ENCODE measurements at places on chromosomes 6 and 20.

DNA sequence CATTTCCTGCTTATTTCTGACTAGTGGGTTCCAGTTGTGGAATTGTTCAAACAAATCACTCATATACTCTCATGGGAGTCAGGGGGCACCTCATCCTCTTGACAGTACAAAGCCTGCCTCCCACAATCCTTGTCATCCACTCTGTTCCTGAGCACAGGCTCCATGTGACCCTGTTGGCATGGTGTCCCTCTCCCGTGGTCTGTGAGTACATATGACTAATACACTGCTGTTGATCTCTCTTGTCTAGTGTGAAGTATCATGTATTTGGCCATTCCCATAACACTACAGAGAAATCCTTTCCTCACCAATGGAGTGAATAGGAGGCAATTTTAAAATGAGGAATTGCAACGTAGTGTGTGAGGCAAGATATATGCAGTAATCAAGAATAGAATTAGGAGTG, 185.3 kb downstream of the OGFRL1 start:
- DNase-seq = no peak

DNA sequence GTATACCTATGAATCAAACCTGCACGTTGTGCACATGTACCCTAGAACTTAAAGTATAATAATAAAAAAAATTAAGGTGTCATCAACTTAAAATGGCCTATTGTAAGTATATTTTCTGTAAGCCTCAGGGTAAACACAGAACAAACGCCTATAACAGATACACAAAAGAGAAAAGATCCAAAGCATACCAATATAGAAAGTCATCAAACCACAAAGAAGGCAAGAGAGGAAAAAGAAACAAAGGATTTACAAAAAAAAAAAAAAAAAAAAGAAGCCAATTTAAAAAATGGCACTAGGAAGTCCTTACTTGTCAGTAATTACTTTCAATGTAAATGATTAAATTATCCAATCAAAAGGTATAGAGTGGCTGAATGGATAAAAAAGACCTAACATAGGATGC, 24.6 kb upstream of the ASF1A start:
- DNase-seq = no peak

DNA sequence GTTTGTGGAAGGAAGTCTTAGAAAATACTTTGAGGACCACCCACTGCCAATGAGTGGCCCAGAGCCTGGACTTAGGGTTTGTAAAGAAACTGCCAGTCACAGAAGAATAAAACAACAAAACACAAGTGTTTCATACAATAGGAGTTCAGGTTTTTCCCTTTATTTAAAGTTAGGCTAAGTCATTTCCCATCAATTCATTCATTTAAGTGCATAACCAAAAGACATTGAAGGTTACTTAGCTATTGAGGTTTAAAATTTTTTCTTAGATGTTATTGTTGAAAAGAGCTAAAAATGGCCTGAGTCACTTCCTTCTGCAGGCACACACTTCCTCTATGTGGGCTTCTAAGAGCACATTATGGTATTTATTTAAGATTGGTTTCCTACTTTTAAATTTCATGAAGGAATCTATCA, 54.2 kb downstream of the ARMC2 start:
- no peak for DNase-seq

DNA sequence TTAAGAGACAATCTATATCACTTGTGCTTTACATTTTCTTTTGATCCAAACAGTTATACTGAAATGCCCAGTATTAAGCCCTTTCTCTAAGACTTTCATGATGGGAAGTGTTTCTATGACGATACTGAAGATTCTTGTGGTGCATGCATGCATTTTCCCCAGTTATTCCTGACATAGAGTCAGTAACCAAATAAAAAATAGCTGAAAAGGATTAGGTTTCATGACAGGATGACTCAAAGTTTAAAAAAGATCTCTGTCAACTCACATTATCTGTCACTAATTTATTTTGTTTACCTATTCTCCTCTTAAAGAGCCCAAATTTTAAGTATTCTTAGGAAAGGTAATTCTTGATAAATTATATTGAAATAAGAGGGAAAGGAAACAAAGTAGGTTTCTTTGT, 98.4 kb downstream of the SESN1 start:
- DNase-seq = no peak

GRCh38 chr20:50758992-50759391, 27.6 kb downstream of the PARD6B start:
- DNase-seq = no peak

Measured in activated CD8-positive, alpha-beta memory T cell treated with anti-CD3 and anti-CD28 coated beads for 4 hours (primary cell).